B cell (primary cell): ENCODE measurements at places on chromosomes 1 and 21.

DNA sequence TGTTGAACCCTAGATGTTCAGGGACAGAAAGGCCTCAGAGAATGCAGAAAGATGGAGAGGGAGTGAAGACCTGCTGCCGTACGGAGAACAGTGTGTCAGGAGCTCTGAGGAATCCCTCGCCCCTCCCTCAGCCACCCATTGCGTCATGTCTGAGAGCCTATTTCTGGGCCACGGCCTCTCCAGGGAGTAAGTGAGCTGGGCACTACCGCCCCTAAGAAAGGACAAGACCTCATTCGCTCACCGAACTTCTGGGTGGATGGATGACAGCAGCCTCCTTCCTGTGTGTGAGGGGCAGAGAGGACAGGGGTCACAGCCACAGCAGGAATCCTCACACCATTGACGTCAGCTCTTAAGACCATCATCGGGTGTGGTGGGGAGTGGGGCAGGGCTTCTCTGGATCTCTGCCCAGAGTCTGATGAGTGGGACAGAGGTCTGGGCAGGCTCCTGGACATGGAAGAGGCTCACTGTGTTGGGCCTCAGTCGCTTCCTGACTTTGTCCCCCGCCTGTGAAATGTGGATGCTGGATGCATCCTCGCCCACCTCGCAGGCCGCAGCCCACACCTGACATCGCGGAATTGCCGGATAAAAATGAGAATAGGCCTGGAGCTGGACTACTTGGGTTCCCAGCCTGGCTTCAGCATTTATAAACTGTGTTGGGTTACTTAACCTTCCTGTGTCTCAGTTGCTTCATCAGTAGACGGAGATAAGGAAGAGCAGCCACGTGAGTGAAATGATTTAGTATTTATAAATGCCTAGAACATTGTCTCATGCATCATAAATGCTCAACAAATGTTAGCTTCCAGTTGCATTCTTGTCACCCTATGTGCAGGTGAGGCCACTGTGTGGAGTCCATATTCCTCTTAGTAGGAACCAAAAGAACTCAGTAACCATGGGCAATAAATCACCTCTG is 238.6 kb downstream of the TRABD2B start:
- DNase-seq, result no peak

- no peak for DNase-seq
Measured at GRCh38 chr1:53685272-53686051, 53.5 kb downstream of the GLIS1 start.

DNA sequence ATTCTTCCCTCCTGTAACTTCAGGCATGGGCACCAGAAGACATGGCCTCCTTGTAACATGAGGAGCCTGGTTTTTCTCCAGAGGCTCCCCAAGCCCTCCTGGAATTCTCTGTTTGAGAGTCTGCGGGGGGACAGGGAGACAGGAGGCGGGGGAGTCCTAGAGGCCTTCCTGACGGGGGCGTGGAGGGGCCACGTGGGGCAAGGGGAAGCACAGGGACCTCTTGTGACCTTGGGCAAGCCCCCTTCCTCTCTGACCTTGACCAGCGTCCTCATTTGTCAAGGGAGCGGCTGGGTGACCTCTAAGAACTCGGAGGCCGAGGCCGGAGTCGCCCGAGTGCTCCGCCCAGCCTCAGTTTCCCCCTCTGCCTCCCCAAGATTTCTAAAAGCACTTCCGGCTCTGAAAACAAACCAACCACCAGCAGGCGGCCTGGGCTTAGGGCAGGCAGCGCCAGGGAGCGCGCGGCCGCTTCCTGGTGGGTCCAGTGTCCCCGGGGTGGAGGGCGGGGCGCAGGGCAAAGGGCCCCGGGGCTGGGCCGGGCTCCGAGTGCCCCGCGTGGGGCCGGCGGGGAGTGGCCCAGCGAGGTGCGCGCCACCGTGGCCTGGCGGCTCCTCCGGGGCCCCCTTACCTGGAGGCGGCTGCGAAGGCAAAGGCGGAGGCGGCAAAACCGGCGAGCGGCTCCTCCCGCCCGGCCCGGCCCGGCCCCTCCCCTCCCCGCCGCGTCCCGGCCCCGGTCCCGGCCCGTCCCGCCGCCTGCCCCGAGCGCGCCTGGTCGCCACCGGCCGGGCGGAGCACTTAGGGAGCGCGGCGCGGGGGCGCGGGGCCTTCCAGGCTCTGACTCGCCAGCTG is at the start of gene TMCO4:
TSS of gene TMCO4 (minus strand) at position 687 of the 846 bp plus-strand sequence. CDS start 19,158 bp downstream, outside the sequence.
- peak; percentile 70 for DNase-seq

GRCh38 chr1:160521554-160521953 is 1.5 kb downstream of the SLAMF6 start:
- DNase-seq, result no peak

- no peak for DNase-seq
Measured at GRCh38 chr1:183237046-183237445, 51.0 kb downstream of the LAMC2 start.

DNA sequence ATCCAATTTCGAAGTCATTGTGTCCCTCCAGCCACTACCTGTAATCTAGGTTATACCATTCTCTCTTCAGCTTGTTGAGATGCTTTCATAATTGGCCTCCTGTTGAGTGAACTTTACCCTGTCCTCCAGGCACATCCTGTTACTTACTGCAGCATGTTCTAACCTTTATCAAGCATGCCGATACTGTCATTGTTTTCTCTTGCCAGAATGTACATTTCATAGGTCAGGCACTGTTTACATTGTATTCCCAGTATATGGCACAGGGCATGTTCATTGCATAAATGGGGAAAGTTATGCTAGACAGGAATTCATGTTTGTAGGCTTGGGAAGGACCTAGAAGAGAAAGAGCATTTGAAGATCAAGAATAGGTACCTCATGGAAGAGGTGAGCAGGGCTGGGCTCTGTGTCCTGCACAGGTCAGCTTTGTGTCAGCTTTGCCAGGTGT is 10.2 kb downstream of the CXADR start:
- DNase-seq, result no peak
